ENCODE measurements at places on chromosomes 13 and 19.

- DNase-seq: no peak
Measured at GRCh38 chr13:110236831-110237261, 70.1 kb downstream of the COL4A1 start.

- DNase-seq: no peak
Measured at GRCh38 chr13:24925318-24926231, 161.6 kb downstream of the RNF17 start.

DNA sequence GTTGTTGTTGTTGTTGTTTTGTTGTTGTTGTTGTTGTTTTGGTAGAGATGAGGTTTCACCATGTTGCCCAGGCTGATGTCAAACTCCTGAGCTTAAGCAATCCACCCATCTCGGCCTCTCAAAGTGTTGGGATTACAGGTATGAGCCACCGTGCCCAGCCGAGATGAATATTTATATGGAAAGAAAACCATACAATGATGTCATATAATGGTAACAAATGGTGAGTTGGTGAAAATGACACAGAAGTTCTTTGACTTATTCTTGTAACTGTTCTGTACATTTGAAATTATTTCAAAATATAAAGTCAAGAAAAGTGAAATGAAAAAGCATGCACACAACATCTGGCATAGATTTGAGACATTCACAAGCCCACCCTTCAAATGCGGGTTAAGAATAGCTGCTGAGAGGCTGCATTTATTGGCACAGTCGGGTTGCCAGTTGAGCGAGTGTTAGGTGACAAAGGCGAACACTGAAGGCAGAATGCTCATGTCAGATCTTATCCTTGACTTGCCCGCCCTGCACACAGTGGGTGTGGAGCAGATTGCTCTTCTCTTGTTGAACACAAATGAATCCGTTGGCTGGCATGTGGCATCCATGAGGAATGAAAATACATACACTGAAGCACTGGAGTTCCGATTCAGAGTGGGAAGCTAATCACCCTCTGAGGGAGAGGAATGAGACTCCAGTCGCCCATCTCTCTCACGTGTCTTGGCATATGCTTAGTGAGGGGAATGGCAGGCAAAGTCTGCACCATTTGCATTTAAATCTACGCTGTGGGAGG is 15.8 kb upstream of the UBE2S start:
- no peak for DNase-seq

- DNase-seq: peak; percentile 35
Measured at GRCh38 chr19:18896421-18896841, 473 bp upstream of the CERS1 start.

GRCh38 chr19:18203408-18203862 is 407 bp downstream of the RAB3A start:
- DNase-seq: peak; percentile 49

- peak; percentile 65 for DNase-seq
Measured at GRCh38 chr13:95289020-95289444, 12.2 kb downstream of the ABCC4 start.

DNA sequence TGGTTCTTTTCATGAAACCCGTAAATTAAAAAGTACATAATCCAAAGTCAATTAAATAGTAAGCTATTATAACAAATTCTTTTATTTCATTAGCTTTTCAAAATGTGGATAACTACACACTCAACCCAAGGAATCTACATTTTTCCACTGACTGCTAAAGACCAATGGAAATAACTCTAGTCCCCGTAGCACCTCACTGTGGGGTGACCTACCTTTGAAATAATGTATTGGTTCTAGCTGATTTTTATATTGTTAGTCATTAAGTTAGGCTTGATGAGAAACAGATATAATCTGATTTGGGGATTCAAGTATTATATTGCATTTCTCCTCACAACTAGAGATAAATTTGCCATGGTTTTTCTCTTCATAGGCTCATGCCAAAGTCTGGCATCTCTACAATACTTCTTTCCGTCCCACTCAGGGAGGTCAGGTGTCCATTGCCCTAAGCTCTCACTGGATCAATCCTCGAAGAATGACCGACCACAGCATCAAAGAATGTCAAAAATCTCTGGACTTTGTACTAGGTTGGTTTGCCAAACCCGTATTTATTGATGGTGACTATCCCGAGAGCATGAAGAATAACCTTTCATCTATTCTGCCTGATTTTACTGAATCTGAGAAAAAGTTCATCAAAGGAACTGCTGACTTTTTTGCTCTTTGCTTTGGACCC is 37.3 kb downstream of the KL start:
- no peak for DNase-seq

GRCh38 chr13:21095311-21095710 is 33.9 kb upstream of the LATS2 start:
- DNase-seq: peak; percentile 25

- no peak for DNase-seq
Measured at GRCh38 chr13:98785405-98785804, 32.9 kb upstream of the SLC15A1 start.

DNA sequence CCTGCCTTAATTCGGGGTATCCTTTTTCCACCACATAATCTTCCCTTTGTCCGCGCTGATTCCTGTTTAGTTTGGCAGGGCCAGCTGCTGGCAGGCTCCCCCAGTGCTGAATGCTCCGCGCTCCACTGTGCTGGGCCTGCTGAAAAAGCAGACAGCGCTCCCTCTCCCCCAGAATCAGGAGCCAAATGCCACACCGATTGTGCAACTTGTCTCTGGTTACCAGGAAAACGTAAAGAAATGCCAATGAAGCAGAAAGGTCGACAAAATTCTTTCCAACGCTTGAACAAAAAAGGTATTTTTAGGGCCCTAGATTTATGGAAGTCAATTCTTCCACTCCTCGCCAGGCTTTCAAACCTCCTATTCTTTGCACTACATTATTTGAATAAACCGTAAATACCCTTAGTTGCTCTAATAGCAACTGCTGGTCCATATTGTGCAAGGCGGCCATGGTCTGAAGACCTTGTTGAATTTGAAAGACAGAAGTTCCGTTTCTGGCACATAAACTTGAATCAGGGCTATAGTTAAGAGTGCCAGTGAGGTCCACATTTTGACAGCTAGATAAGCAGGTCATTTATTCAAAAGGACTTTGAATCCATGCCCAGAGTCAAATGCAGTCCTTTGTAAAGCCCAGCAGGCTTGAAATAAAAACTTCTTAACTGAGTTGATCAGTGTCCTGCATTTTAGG is 206.7 kb upstream of the RFC3 start:
- DNase-seq: no peak

DNA sequence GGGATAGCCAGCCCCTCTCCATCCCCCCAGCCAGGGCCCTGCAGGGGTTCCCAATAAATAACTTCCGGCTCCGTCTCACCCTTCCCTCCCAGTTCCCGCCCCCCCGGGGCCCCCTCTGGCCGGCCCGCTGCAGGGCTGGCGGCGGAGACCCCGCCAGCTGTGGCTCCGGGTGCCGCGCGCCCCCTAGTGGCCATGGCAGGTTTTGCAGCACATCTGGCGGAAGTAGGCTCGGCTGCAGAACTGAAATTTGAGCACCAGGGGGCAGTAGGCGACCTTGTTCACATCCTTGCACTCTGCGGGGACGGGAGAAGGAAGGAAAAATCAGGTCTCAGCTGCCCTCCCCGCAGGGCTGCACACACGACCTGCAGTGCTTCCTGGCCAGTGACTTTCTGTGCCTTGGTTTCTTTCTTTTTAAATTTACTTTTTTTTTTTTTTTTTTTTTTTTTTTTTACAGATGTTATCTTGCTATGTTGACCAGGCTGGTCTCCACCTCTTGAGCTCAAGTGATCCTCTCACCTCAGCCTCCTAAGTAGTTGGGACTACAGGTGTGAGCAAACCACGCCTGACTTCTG is 3.6 kb upstream of the MYO1F start:
- peak; percentile 90 for DNase-seq

GRCh38 chr19:38932425-38933179 is 1.9 kb downstream of the MRPS12 start:
- DNase-seq: peak; percentile 79

- no peak for DNase-seq
Measured at GRCh38 chr13:56015919-56016318, 1124.8 kb upstream of the PRR20A start.

DNA sequence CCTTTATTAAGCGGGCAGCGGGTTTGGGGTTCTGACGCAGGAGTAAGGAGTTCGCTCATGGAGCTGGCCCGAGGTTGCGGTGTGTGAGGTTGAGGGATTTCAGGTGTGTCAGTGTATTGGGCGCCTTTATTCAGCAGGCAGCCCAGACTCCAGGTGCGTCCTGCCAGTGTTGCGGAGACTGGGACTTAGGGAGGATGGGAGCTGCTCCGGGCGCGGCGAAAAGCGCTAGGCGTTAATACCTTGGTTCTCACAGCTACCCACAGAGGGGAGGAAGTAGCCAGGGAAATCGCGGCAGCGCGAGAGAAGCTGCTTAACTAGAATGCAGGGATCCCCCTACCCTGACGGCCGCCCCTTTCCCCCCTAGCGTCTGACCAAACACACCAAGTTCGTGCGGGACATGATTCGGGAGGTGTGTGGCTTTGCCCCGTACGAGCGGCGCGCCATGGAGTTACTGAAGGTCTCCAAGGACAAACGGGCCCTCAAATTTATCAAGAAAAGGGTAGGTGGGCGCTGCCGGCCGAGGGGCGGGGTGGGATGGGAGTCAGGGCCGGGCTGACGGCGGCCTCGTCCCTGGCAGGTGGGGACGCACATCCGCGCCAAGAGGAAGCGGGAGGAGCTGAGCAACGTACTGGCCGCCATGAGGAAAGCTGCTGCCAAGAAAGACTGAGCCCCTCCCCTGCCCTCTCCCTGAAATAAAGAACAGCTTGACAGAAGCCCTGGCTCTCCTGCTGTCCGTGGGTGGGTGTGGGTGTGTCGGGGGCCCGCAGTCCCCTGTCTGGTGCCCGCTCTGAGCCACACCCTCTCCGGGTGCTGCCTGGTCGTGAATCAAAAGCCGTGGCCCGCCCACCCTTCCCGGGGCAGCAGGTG is 1.1 kb downstream of the RPL36 start:
- peak; percentile 78 for DNase-seq

GRCh38 chr19:1311543-1312091 is 25.9 kb downstream of the EFNA2 start:
- DNase-seq: no peak

DNA sequence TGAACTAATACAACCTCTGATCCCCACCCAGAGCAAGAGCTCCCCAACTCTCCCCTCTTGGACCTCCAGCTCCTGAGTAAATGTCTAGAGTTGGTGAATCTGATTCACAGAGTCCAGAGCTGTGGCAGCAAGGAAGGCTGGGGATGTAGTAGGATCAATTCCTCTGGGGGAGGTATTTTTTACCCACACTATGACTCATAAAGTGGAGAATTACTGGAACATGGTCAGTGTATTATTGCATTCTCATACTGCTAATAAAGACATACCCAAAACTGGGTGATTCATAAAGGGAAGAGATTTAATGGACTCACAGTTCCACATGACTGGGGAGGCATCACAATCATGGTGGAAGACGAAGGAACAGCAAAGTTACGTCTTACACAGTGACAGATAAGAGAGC is 496.7 kb downstream of the EFNB2 start:
- no peak for DNase-seq

- DNase-seq: peak; percentile 68
Measured at GRCh38 chr19:13033244-13033643, 38.0 kb downstream of the NFIX start.

GRCh38 chr13:43354153-43354945 is 331.0 kb downstream of the DNAJC15 start:
- DNase-seq: no peak

GRCh38 chr19:13538601-13539253 is 32.4 kb upstream of the CACNA1A start:
- DNase-seq: peak; percentile 83

DNA sequence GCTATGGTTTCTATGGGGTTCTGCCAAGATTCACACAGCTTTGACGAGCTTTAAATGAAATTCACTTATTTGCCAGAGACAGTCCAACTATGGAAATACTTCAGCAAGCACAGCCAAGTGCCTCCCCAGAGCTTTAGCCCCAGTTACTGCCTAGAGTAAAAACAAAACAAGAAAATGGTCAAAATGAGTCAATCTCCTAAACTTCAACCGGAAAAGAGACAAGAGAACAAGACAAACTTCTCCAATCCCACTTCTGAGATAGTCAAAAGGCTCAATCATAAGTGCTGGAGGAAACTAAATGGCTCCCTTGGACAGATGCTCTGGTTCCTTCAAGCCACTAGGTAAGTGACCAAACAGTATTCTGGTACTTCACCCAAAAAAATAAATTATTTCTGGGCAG is 65.8 kb downstream of the KATNAL1 start:
- DNase-seq: no peak

DNA sequence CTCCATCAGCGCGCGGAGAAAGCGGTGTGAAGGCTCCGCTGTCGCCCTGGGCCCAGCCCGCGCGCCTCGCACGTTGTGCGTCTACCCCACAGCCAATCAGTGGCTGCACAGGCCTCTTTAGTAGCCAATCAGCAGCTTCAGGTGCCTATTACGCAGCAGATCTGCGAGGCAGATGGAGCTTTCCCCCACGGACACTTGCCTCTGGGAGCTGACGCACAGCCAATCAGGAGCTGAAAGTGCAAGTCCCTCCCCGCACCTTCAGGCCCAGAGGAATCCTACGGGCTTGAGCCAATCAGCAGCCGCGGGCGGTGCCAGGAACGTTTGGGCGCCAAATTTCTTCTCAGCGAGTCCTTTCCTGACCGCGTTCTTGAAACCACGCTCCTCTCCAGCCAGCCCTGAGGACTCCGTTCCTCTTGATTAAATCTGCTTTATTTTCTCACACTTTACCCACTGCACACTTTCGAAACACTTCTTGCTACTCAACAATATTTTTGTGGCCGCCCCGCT is 39.9 kb downstream of the SIGLEC7 start:
- DNase-seq: peak; percentile 76

DNA sequence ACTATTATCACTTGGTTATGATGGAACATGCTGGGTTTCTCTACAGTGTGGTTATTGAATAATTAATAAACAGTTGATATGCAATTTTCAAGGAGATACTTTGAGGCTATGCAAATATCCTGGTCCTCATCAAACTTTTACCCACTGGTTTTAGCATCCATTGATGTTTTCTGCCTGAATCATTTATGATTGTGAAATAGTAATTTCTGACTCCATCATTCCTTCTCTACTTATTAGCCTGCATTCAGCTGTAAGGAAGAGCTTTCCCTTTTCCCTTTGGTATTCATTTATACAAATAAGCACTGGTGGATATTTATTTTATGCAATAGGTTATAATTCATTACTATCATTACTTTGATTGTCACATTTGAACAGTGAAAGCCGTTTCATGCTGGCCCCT is 13.9 kb upstream of the DNAJC15 start:
- no peak for DNase-seq
